MCF 10A (cell line): ENCODE measurements at places on chromosomes 2 and 18. TPM values are rescaled to one million over a fixed set of nuclear protein-coding genes. Genes with fewer than 3 reads are reported as not detected.

DNA sequence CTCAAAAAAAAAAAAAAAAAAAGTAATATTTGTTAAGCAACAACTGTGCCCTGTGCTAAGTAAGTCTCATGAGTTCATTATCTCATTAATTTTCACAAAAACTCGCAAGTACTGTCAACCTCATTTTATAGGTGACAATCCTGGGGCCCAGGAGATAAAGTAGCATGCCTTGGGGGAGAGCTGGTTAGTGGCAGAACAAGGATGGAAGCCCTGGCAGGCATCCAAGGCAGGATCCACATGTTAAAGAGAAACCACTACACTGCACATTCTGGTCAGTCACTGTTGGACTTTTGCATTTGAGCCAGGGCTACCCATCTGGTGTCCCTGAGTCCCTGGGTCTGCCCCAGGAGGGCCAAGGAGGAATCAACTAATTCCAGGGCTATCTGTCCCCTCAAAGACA lies 54.6 kb downstream of the ZFP36L2 start:
- DNase-seq = peak; percentile 43

DNA sequence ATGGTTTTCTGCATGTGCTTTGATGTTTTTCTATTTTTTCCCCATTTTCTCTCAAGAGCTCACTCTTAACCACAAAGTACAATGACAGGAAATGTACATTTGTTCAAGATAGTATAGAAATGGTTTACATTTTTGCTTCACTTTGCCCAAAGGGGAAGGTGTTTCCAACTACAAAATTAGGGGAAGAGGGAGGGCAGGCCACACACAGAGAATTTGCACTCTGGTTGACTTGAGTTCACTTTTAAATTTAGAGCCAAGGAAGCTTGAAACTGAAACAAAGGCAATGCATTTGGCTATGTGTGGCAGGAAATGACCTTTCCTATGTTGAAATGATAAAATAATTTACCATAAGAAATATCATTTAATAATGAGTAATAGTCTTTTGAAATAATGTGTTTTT lies 19.1 kb upstream of the VIT start:
- no peak for DNase-seq

DNA sequence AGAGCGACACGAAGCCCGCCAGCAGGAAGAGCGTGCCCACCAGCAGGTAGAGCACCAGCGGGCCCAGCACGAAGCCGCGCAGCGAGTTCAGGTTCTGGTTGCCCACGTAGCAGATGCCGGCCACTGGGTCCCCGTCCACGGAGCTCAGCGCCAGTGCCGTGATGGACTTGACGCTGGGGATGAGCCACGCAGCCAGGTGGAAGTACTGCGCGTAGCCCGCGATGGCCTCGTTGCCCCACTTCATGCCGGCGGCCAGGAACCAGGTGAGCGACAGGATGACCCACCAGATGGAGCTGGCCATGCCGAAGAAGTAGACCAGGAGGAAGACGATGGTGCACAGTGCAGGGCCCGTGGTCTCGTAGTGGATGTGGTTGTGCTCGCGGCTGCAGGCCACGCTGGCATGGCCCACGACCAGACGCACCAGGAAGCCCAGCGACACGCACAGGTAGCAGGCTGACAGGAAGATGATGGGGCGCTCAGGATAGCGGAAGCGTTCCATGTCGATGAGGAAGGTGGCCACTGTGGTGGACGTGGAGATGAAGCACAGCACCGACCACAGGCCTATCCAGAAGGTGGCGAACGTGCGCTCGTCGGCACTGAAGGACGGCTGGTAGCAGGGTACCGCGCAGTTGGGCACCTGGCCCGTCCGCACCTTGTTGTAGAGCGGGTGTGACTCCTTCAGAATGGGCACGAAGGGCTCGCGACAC lies 2.1 kb downstream of the FZD5 start:
- DNase-seq = no peak

DNA sequence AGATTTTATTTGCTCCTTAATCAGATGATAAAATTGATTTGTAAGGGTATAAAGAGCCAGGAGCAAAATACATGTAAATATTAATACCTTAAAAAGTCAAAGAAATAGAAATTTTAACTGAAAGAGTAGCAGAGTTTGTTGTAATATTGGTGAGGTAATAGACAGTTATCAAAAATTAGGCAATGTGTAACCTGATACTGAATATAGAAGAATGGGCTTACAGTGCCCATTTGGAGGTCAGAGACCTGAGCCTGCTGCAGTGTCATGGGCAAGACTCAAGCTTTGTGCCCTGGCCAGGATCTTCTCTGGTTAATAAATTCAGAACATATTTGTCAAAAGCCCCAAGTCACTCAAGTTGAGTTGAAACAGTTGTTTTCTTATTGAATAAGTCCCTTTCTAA lies 29.7 kb upstream of the TMEM247 start:
- DNase-seq = no peak

GRCh38 chr2:159904959-159905305 lies 106.9 kb upstream of the CD302 start:
- DNase-seq = no peak

DNA sequence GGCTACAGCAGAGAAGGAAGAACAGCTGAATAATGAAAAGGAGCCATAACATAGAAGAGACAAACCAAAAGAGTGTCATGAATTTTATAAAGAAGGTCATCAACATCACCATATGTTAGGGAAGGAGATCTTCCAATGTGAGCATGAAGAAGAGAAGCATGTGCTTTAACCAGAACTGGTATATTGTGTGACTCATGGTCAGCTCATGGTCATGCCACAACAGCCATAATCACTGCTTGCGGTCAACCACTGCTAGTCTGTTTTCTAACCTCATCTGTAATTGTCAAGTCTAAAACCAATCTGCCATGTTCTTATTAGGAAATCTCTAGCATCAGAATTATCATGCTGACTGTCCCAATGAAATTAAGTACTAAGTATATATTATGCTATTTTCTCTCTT lies 204.1 kb upstream of the VRK2 start:
- DNase-seq = peak; percentile 26

GRCh38 chr2:198706476-198707082 lies 751.2 kb downstream of the SATB2 start:
- no peak for DNase-seq

The MOCOS gene
- 69.1 and 81.1 TPM in 2 replicates for total RNA-seq

The MITD1 gene
- total RNA-seq = 19.1 and 21.2 TPM in 2 replicates

DNA sequence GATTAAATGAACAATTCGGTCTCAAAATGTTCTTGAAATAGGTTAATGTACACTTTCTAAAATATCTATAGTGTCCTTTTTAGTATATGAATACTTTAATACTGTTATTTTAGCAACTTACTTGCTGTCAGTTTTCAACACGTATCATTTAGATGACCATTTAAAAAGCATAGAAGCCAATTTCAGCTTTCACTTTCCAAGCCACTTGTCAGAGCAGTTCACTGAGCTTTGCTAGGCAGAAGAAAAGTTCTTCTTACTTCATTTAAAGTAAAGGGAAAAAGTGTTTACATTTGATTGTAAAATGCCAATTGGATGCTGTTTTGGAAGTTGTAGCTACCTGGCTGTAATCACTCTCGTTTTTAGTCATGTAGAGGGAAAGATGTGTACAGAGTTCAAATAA lies 126.0 kb downstream of the KCNH7 start:
- no peak for DNase-seq

DNA sequence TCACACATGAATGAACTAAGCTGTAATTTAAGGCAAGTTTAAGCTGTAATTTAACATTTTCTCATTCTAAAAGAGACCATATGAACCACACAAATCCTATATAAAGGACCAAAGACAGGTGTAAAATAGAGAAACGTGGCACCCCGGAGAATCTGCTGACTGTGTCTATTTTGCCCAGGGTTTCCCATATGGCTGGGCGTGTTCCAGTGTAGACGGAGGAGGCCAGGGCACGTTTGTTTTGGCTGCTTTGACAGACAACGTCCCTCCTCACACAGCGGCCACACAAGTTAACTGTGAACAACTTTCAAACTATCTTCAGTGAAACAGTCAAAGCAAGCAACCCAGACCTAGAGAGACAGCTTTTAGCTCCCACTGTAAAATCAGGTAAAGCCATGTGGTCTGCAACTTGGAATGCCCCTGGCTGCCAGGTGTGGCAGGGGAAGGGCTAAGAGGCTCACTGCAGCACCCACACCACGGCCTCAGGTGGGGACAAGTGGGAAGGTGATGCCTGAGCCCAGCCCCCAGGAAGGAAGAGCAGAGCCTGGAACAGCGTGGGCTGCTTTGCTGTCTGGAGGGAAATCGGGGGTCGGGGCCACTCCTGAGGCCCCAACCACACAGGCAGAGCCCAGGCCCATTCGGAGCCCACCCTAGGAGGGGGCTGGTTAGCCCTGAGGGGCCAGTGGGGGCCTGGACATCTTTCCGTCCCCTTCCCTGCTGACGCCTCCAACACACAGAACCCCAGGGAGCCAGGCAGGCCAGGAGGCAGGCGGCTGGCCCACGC lies 40.7 kb downstream of the SLC66A2 start:
- DNase-seq = no peak

DNA sequence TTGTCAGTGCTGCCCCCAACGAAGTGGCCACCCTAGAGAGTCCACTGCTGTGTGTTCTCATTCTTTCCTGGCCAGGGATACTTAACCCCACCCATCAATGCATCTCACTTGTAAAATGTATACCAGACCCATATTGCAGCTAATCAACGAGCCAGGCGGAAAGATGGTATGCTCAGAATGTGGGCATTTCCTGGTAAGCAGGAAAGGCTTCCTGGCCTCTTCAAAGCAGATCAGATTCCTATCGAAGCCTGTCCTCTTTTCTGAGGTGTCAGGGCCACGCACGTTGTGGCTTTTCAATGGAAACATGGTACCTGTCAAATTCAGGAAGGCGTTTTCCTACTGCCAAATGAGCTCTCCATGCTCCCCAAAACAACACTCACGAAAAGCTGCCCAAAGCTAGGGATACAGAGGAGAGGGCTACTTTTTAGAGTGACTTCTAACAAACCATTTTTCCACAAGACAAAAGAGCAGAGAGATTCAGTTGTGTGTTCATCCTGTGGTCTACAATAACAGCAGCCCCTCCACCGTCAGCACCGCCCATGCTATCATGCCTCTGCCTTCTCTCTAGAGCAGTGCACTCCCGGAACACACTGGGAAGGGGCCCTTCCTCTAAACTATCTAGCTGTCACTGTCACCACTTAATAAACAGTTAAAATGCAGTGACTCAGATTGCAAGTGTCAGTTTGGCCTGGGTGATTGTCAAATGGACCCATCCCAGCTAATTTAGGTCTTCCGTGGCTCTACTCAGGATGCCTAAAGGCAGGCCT lies 535.1 kb downstream of the RNF144A start:
- DNase-seq = no peak

The CD28 gene
- not detected in 2 replicates for total RNA-seq

The HRH4 gene
- total RNA-seq = 0.10 and 0.16 TPM in 2 replicates

The KLHL14 gene
- not detected in 2 replicates for total RNA-seq

DNA sequence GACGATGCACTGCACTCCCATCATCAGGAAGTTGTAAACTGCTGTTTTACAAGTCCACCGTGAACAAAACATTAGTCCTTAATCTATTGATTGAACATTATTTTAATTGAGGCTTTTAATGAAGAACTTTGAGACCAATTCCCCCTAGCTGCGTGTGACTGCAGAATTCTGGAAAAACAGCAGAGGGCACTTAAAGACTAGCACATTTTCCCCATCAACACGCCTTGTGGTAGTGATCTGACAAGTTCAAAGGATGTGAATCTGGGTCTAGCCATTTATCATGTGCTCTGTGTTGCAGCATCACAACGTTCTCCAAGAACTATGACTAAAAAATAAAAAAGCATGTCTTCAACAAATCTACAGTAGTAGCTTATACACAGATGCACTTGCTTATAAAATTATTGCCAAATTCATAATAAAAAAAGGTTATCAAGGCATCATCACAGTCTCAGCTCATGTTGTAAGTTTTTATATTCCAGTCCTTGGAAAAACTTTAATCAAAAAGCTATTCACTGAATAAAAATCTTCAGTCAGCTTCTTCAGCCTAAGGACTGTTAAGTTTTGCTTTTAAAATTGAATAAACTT lies 35.8 kb downstream of the SKOR2 start:
- peak; percentile 61 for DNase-seq

DNA sequence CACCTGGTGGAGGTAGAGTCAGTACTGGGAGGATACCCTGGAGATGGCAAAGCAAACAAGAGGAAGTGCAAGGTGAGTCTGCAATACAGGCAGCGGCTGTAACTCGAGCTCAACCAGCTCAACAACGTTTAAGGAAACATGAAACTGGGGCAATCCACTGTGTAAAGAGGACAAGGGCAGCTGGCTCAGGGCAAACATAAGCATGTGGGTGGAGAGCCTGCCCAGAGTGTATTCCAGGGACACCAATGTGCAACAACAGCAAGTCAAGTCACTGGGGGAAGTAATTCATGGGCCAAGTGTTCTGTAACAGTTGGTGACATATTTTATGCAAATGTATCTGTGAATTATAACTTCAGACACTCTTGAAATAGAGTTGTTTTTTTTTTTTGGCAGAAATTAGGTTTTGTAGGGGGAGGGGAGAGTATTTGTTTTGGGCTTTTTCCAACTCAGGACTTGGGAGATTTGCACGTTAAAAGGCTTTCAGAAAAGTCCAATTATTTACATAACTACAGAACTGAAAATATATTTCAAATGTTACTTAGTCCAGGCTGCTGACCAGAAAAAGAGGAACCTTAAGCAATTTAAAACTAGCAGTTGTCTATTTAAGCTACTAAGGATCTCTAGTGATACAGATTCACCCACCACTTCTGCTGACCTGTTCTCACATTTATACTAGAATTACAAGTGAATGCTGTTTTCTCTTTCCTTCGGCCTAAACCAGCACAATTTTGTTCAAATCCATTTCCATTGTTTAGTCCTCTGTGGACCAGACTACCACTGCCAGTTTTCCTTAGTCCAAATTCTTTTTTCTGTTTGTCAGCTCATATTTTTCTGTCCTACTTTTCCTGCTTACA lies 18.6 kb downstream of the NRXN1 start:
- peak; percentile 50 for DNase-seq

DNA sequence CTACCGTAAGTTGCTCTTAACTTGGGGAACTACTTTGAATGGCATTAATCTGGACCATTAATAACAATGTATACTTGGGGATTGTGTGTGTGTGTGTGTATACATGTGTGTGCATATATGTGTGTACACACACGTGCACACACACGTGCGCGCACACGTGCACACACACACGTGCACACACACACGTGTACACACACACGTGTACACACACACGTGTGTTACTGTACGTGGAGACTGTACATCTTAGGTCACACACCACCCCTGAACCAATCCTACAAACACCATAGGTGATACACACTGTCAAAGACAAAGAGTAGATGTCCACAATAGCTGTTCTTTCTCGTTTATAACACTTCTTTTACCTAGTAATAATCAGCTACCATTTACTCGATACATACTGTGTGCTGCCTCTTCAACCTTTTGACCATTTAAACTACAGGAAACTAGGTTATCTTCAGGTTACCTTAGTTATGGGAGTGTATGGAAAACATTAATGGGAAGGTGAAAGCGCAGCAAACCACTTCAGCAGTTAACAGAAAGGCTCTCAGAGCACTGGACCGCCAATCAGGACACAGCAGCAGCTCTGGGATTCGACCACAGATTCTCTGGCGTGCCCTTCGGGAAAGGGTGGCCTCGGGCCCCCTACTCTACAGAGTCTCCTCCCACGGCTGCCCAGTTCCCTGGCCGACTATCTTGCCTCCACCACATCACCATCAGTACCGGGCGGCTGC lies 894 bp upstream of the GCC2 start:
- DNase-seq = peak; percentile 0

The CRYGD gene
- not detected in 2 replicates for total RNA-seq

GRCh38 chr2:141392517-141393213 lies 738.2 kb downstream of the LRP1B start:
- no peak for DNase-seq
